Retinal pigment epithelial cell (primary cell): ENCODE measurements at places on chromosomes 3 and 15.
A peak's percentile ranks its signal among the peaks of the same experiment; 100 is the strongest.

DNA sequence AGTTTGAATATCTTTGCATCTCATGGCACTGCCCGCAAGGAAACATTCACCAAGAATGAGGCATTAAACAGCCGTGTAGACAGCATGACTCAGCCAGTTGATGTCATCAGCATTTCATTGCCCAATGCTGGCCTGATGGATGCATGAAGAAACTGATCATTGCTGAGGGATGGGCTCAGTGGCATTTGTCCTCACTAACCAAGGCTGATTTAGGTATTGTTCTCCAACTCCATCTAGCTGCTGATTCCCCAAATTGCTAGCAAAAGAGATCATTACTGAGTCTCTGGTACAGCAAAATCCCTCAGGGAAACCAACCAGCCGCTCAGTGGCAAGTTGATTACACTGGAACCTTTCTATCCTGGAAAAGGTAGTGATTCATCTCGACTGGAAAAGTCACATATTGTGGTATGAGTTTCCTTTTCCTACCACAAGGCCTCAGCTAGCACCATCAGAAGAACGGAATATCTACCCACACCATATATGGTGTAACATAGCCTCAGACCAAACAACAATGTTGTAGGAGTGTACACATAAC lies 186.5 kb upstream of the GAP43 start:
- DNase-seq, result peak; percentile 74

DNA sequence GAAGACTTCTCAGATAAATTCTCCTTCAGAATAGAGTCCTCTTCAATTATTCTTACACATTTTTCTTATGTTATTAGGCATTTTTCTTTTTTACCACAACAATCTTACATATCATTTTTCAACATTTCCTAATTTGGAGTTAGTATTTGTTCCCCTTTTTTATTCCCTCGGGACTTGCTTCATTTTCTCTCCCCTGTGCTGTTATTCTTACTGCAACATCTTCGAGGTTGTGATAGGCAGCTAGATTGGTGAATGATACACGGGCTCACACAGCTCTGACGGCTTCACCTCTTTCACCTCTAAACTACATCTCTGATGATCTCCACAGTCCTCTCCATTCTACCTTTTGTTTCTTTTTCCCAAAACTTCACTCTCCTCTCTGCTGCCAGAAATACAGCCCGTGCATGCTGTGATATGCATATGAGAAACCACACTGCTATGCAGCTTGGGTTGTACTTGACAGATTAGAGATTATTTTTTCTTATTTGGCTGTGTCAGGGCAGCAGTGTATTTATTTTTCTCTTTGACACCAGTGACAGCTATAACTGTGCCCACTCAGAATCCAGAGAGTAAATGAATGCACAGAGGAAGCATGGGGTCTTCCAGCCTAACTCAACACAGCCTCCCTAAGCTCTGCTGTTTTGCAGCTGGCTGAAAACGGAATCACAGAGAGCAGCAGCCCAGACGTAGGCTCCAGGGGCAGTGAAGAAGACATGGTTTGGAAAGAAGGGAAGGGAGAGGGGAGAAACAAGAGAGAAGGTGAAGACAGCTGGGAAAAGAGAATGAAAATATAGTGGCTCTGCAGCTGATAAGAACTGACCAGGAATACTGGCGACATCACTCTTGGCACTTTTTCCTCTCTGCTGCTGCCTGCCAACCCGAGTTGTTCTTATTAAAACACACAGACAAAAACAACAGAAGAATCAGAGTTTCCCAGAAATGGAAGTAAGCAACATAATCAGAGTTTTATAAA lies 61.8 kb downstream of the SLC9A9 start:
- DNase-seq, result no peak

DNA sequence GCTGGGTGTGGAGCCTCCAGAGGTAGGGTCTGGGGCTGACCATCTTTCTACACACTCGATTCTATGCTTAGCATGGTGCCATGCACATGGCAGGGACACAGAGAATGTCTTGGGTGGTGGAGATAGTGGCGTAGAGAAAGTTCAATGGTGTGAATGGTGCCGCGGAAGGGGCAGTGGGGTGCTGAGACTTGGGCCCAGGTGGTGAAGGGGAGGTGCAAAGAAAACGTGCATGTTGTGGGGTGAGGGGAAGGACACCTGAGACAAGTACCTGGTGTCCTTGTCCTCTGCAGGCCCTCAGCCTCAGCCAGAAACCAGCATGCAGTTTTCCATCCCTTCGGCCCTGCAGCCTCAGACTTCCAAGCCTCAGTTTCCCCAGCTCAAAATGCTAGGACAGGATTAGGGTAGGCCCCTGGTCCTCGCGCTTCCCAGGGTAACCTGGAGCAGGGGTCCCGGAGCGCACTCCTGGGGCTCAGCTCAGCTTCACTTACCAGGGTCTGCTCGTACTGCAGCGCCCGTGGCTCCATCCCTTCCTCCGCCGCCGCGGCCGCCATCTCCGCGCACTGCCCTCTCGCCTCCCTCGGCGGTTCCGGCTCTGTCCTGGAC lies 375 bp downstream of the CLCN2 start:
- DNase-seq, result no peak

GRCh38 chr3:46851364-46852333 lies 11.6 kb downstream of the MYL3 start:
- DNase-seq, result no peak

DNA sequence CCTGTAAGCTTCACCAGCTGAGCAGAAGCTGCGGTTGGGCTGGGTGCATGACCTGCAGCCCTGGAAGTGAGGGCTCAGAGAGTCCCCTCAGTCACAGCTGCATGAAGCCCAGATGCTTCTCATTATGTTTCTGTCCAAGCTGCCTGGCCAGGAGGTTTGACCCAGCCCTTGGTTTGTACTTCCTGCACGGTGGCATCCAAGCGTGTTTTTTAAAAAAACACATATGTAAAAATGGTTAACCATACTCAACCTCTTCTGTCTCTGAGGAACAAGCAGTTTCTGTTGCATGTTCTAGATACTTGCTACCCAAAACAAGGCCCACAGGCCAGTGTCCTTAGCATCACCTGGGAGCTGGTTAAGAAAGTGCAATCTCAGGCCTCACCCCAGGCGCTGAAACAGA lies 76.0 kb upstream of the ATP10A start:
- DNase-seq, result no peak

- DNase-seq, result no peak
Measured at GRCh38 chr15:98017150-98017964, 56.9 kb downstream of the ARRDC4 start.

GRCh38 chr3:150220799-150221198 lies 187.3 kb upstream of the TSC22D2 start:
- DNase-seq, result no peak
